ENCODE measurements at places on chromosomes 12 and 14.

- peak; percentile 30 for DNase-seq
These were observed 612 bp downstream of the VPS37B start for GRCh38 chr12:122895320-122895703.

DNA sequence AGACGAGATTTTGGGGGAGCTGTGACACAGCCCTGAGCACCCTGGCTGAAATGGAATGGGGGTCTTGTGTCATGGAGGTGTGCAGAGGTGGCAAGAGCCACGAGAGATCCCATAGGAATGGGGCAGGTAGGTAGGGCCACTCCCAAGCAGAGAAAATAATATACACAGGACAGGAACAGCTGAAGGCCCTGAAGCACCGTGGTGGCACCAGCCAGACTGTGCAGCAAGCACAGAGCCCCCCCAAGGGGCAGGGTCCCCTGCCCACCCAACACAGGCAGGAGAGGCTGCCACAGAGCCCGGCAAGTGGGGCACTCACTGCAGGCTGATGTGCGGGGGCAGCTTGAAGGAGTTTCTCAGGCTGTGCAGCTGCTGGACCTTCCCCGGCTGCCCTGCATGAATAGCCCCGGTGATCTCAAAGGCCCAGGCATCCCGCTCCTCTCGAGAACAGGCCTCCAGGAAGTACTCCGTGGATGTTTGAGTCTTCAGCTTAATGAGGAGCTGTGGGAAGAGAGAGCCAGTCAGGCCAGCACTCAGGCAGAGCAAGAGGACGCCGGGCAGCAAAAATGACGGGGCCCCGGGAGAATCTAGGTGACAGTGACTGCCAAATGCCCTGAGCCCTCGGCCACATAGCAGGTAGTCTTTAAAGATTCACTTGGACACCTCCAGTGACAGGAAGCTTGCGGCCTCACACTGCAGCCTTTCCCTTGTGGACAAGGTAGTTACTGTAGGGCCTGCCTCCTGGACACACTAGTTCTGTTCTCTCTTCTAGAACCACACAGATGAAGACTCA, 16.7 kb downstream of the PLEK2 start:
- no peak for DNase-seq

GRCh38 chr12:132379996-132380395, 50.6 kb upstream of the GALNT9 start:
- no peak for DNase-seq

DNA sequence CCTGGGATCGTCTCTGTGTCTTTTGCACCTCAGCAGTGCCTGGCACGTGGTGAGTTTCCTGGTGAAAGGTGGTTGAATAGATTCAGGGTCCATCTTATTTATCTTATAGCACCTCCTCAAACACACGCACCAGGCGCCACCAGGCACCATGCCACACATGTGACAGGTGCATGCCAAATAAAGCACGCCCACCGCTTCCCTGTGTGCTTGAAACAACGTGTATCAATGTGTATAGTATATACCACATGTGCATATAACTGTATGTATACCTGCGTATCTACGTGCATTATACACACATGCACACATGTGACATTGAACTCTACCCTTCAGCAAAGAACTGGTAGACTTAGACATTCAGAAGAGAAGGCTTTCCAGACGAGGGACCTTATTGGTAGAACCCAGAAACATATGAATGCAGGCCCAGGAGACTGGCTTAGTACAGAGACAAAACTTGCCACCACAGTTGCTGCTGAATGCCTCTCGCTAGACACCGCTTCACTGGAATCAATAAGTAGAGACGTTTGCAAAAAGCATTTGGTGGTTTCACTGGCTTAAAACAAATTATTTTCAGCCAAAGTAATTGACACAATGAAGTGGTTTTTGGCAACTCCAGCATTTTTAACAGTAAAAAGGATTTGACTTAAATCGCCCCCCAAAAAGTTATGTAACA, 10.0 kb downstream of the EML1 start:
- DNase-seq = no peak

GRCh38 chr14:82500222-82500621, 966.6 kb upstream of the SEL1L start:
- DNase-seq = no peak

- DNase-seq = no peak
These were observed 70.7 kb downstream of the SLC8A3 start for GRCh38 chr14:70118064-70118463.

DNA sequence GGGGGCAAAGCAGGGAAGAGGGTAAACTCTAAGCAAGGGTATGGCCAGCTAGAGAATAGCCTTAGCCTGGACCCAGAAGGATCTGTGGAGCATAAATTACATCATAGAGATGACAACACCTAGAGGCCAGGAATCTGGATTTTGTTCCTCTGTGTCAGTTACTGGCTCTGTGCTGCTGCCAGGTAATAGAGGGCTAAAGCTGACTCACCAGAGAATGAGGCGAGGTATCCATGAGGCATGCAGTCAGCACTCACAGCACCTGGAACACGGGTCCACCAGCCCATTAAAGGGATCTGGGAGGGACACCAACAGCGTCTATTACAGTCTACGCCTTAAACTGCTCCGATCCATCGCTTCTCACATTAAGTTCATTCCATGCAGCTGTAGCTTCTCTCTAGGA, 74.9 kb upstream of the CMKLR1 start:
- no peak for DNase-seq

DNA sequence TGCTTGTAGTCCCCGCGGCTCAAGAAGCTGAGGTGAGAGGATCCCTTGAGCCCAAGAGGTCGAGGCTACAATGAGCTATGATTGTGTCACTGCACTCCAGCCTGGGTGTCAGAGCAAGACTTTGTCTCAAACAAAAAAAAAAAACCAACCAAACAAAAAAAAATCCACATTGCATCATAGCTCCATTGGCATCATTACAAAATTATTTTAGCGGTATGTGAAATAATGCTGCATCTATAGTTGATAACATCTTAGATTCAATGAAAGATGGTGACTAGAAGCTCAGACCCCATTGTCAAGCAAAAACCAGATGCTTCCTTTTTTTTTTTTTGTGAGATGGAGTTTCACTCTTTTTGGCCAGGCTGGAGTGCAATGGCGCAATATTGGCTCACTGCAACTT, 14.8 kb upstream of the PTHLH start:
- no peak for DNase-seq

All from Daoy (cell line).